ENCODE measurements at places on chromosomes 5 and 9. TPM values are rescaled to one million over a fixed set of nuclear protein-coding genes. Genes with fewer than 3 reads are reported as not detected.

GAPVD1 gene
- 90.2 TPM for total RNA-seq

KLHL9 gene
- total RNA-seq, result 68.1 TPM

TCF7 gene
- total RNA-seq, result 5.4 TPM

IRX4 gene
- 0.55 TPM for total RNA-seq

PCDHB2 gene
- total RNA-seq, result 8.3 TPM

MEGF10 gene
- total RNA-seq, result 32.7 TPM

EIF4E1B gene
- total RNA-seq, result 0.55 TPM

MEIKIN gene
- total RNA-seq, result 0.55 TPM

ANKRD18A gene
- 4.6 TPM for total RNA-seq

HIGD2A gene
- total RNA-seq, result 45.9 TPM

DDX4 gene
- not detected for total RNA-seq

INSL4 gene
- total RNA-seq, result not detected

CDX1 gene
- not detected for total RNA-seq

ARHGEF37 gene
- 19.0 TPM for total RNA-seq

LRRC70 gene
- total RNA-seq, result 13.7 TPM

ZBTB5 gene
- total RNA-seq, result 31.8 TPM

IRF1 gene
- 11.2 TPM for total RNA-seq

FREM1 gene
- total RNA-seq, result 20.4 TPM

PCDHGB4 gene
- total RNA-seq, result 20.7 TPM

OR13D1 gene
- not detected for total RNA-seq

NRG2 gene
- total RNA-seq, result 5.2 TPM

STK32A gene
- 17.7 TPM for total RNA-seq

DRD1 gene
- total RNA-seq, result 6.8 TPM

SGCD gene
- total RNA-seq, result 46.4 TPM

ODF2 gene
- total RNA-seq, result 39.6 TPM

ZFP37 gene
- total RNA-seq, result 22.7 TPM

LRRC19 gene
- total RNA-seq, result not detected
